ENCODE measurements at places on chromosomes 4 and X. TPM values are rescaled to one million over a fixed set of nuclear protein-coding genes. Genes with fewer than 3 reads are reported as not detected.

The CXCL13 gene
- total RNA-seq: not detected

The NPY1R gene
- 0.14 TPM for total RNA-seq

The IL9R gene
- 0.21 TPM for total RNA-seq

The SFRP2 gene
- not detected for total RNA-seq

The PCDH11X gene
- not detected for total RNA-seq

The FAM149A gene
- total RNA-seq: 1.5 TPM

The S100P gene
- 59.5 TPM for total RNA-seq

The TAF7L gene
- total RNA-seq: not detected

The PAGE1 gene
- not detected for total RNA-seq

The CT83 gene
- total RNA-seq: not detected
